ENCODE measurements at places on chromosomes 16 and 17. TPM values are rescaled to one million over a fixed set of nuclear protein-coding genes. Genes with fewer than 3 reads are reported as not detected.

The PDILT gene
- total RNA-seq: not detected

The MPP3 gene
- total RNA-seq: 18.3 TPM

The SULT1A3 gene
- total RNA-seq: 5.4 TPM

The MEIOC gene
- not detected for total RNA-seq

The SLC12A3 gene
- not detected for total RNA-seq

The RCVRN gene
- 0.88 TPM for total RNA-seq

The EVI2B gene
- total RNA-seq: 0.76 TPM

The TBC1D3D gene
- not detected for total RNA-seq

The CDRT15L2 gene
- total RNA-seq: not detected

The SLFN12L gene
- total RNA-seq: 2.8 TPM

The ITFG1 gene
- 97.5 TPM for total RNA-seq

The ZNF624 gene
- total RNA-seq: 2.4 TPM
